ENCODE measurements at places on chromosomes 3 and 15.

GRCh38 chr3:161149529-161149928 is 44.4 kb upstream of the B3GALNT1 start:
- DNase-seq, result no peak

DNA sequence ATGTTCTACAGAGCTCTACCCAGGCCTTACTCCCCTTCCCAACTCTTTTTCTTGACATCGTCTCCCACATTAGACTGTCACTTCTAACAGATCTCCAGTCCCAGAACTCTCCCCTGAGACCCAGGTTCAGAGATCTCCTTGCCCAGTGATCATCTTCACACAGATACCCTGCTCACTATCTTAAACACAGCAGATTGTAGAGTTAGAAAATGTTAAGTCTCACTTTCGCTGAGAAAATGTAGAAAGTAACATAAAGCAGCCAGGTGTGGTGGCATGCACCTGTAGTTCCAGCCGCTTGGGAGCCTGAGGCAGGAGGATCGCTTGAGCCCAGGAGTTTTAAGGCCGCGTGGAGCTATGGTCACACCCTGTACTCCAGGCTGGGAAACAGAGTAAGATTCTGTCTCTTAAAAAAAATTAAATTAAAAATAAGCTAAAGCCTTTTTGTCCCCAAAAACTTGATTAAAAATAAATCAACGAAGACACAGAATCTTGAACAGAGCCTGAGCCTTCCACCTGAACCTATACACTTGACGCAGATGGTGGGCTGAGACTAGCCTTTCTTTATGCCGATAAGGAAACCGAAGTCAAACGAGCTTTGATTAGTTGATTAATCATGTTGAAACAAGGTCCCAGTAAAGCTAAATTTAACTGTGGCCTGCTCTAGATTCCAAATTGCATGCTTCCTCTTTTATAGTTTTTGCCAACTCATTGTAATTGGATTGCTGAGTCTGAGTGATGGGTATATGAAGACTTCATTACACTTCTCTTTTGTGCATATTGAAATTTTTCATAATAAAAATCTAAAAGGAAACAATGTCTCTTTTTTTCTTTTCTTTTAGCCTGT is 31.3 kb upstream of the BLM start:
- no peak for DNase-seq

- peak; percentile 63 for DNase-seq
These were observed 24.9 kb upstream of the ATP2B2 start for GRCh38 chr3:10530241-10530640.

DNA sequence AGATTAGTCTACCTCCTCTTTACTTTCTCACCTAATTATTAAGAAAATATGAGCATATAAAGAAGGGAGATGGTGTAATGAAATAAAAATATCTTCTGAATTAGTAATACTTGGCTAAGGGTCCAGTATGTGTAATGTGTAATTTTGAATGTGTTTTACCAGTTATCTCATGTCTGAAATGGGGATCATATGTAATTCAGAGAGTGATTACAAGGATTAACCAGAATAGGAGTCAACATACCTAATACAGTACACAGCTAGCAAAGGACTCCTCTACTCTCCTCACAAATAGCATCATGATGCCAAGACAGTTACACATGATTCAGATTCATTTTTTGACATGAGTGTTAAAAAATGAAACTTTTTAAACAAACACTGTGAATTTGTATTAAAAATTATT is 570.4 kb downstream of the SI start:
- DNase-seq, result no peak

GRCh38 chr3:188854772-188855149 is 317.0 kb upstream of the TPRG1 start:
- no peak for DNase-seq

Data from cardiac septum (tissue), 1 donor.